ENCODE measurements at places on chromosomes 2 and 18.

DNA sequence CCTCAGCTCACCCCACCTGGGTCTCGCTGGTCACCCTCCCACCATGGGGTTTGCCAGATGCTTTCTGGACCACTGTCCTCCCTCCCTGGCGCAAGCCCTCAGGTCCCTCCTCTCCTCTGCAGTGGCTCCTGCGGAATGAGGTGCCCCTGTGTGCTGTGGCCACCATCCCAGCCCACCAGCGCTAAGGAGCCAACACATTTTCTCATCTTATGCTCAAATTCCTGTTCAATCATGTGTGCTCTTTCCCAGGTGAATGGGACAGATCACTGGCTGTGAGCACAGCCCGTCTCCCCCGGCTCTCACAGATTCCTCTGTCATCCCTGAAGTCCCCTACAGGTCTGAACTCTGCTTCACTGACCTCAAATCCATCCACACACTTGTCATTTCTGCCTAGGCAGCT lies 15.2 kb upstream of the CCDC74B start:
- DNase-seq, result no peak

- no peak for DNase-seq
These were observed 64.9 kb downstream of the SPRED2 start for GRCh38 chr2:65367524-65367923.

- DNase-seq, result no peak
These were observed 111.9 kb downstream of the IRS1 start for GRCh38 chr2:226687641-226688253.

- no peak for DNase-seq
These were observed 12.4 kb downstream of the ARMC9 start for GRCh38 chr2:231210782-231211181.

GRCh38 chr2:201194097-201194496 lies 11.2 kb downstream of the CASP10 start:
- DNase-seq, result no peak

- DNase-seq, result no peak
These were observed 463 bp downstream of the HS1BP3 start for GRCh38 chr2:20650393-20650876.

GRCh38 chr18:63348508-63349136 lies 18.4 kb downstream of the KDSR start:
- no peak for DNase-seq

DNA sequence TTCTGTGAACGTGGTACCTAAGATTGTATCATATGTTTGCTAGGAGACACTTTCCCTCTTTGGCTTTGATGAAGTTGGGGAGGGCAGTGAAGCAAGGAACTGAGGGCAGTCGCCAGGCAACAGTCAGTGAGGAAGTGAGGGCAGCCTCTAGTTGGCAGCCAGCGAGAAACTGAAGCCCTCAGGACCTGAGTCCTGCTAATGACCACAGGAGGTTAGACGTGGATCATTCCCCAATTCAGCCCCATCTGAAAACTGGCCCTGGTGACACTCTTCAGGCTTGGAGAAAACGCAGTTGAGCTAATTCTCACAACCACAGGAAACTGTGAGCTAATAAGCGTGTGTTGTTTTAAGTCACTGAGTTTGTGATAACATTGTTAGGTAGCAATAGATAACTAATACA lies 84.5 kb upstream of the REG3G start:
- no peak for DNase-seq

GRCh38 chr2:241412144-241412543 lies 56.1 kb downstream of the FARP2 start:
- DNase-seq, result no peak

- DNase-seq, result no peak
These were observed 1.6 kb downstream of the CDH2 start for GRCh38 chr18:28175150-28175929.

DNA sequence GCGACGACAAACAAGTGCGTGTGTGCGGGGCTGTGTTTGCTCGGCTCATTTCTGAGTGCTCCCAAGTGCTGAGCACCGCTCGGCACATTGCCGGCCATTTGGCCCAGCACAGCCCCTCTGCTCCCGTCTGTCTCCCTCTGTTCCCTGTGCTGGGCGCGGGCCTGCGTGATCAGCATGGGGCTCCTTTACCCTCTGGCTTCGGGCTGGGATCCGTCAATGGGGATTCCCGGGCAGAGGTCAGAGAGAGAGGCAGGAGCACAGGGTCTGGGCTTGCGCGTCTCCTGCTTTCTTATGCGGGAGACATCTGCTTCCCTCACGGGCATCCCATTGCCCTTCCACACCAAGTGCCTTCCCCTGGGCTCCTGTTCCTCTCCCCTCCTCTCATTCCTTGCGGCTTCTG lies 234.0 kb downstream of the ACKR3 start:
- no peak for DNase-seq
